ENCODE measurements at places on chromosomes 16 and 17. TPM values are rescaled to one million over a fixed set of nuclear protein-coding genes. Genes with fewer than 3 reads are reported as not detected.

PHLPP2 gene
- total RNA-seq = 19.0 TPM

ASPA gene
- 2.9 TPM for total RNA-seq

SHISA6 gene
- 0.38 TPM for total RNA-seq

CMTM1 gene
- total RNA-seq = 4.9 TPM

- DNase-seq = peak; percentile 58
Measured at GRCh38 chr17:40541060-40541872, 24.0 kb downstream of the CCR7 start.

DNA sequence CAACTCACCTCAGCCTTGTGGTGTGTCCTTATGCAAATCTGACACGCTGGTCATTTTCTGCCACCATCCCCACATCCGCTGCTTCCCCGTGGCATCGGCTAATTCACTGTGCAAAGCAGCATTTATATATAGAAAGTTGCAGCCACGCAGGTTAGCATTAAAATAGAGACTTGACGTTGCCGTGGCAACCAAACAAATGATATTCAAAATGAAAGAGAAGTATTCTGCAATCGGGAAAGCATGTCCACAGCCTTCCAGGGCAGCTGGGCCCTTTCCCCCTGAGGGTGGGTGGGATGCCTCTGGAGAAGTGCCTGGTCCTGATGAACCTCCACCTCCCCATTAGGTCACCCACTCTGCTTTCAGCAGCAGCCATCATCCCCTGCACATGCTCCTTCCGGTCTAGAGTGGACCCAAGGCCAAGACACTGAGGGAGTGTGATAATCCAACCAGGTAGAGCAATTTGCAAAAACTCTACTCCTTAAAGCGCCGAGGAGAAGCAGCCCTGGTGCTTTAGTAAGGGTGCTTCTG, 138.7 kb downstream of the GAS7 start:
- no peak for DNase-seq
